ENCODE measurements at places on chromosomes 2 and 18. TPM values are rescaled to one million over a fixed set of nuclear protein-coding genes. Genes with fewer than 3 reads are reported as not detected.

- no peak for DNase-seq
These were observed 46.4 kb upstream of the ODC1 start for GRCh38 chr2:10494351-10495066.

The TRIM43 gene
- not detected for total RNA-seq

DNA sequence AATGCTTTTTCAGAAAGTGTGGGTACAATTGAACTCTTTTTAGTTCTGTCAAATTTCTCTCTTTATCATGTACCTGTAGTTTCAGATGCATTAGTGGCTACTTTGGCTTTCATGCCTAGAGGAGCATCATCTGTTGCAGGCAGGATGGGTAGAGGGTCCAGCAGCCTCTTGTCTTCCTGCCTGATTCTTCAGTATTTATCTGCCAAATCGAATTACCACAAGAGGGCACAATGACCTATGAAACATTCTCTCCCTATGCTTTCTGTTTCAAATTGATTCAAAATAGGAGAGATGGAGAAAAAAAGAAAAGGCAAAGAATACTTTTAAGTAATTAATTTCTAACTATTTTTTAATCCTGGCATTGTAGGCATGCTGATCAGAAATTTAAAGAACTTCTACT is 477.2 kb downstream of the TRIB2 start:
- peak; percentile 83 for DNase-seq

- DNase-seq: no peak
These were observed 8.8 kb upstream of the GBX2 start for GRCh38 chr2:236176951-236177350.

DNA sequence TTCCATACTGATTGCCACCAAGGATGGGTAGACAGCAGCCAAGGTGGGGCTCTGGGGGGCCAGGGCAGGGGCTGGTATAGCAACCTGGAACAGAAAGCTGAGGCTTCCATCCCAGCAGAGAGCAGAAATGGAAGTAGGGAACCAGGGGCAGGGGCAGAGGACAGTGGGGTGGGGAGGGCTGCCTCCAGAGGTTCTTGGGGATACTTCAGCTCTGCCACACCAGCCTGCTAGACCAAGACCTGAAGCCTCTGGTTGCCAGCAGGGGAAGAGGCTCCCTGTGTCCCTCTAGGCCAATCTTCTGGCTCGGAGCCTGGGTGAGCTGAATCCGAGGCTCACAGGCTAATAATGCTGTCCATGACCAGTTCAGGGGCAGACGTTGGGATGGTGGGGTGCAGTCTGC is 329.0 kb downstream of the DYSF start:
- DNase-seq: no peak

DNA sequence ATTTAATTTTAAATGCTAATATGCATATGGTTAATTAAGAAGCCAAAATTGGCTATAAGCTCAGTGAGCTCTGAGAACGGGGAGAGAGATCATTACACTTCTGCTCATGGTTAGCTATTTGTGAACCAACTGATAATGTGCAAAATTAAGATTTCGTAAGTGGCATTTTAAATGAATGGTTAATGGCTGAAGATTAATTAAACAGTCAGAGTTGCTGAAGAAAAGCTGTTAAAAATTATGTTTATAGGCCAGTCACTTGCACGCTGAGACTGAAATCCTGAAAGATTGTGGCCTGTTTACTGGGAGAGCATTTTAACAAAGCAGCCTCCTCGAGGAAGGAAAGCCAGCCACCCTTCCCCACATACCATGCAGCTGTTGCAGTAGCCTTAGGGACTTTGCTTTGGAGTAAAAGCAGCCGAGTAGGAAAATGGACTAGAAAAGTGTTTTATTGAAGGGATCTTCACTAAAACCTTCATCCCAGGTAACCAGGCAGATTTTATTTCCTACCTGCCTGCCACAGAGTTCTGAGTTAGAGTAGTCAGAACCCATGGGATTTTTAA is 218.8 kb upstream of the NRP2 start:
- DNase-seq: no peak

GRCh38 chr18:29512761-29513160 is 1335.8 kb upstream of the CDH2 start:
- DNase-seq: no peak

The NYAP2 gene
- total RNA-seq: 3.7 TPM

The CD8B gene
- total RNA-seq: 2.4 TPM

DNA sequence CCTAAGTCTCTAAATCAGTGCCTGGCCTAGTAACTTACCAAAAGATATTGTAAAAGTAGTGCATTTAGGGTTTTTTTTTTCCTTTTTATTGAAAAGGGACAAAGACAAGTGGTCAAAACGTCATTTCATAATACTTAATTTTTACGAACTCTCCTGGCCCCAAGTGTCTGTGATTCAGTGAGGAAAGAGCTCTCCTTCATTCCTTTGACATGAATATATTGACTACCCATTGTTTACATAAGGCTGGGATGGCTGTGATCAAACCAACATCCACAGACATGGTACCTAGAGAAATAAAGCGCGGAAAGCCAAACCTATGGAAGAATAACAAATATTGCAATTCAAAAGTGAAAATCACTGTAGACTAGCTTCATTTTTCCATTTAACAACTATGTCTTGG is 198.4 kb downstream of the BABAM2 start:
- no peak for DNase-seq

The ACMSD gene
- not detected for total RNA-seq

- DNase-seq: no peak
These were observed 158.7 kb downstream of the CLIP4 start for GRCh38 chr2:29273685-29274611.

DNA sequence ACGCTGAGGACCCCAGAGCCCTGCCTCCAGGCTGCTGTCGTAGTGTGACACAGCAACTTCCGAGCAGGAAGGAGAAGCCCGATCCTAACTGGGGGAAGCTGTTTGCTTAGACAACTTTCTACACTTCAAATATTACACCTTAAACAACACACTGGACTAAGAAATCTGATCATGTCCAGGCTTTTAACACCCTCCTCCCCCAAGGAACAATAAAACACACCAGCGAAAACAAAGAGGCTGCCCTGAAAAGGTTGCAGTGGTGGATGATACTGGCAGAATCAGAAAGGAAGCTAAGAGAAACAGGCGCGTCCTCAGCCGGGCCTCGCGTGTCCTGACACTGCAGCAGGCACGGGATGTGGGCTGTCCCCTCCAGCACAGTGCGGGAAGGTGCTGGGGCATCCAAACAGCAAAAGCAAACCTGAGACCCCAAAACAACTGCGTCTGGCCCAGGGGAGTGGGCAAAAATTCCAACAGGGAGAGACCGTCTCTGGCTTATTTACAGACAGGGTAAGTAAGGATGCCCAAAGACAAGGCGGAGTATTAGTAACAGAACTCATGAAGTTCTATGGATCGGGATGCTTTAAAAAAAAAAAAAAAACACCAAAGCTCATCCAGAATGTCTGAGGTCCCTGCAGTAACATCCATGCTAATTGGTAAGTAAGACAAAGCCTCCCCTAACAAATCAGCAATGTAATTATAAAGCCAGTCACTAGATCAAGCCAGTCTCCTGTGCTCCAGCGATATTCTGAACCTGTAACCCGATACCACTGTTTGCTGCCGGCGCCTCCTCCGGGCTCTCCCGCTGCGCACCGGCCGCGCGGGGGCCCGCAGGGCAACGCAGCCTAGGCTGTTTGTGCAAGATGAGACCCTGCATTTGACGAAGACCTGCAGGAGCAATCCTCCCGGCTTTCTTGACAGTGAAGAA is 9.0 kb downstream of the SERTAD2 start:
- DNase-seq: no peak

- DNase-seq: no peak
These were observed 303.5 kb downstream of the HRH4 start for GRCh38 chr18:24763765-24764513.

The LMAN2L gene
- total RNA-seq: 34.0 TPM

GRCh38 chr2:238158018-238158508 is 707 bp upstream of the ERFE start:
- no peak for DNase-seq

GRCh38 chr2:213151437-213152064 is at the start of gene IKZF2:
Gene IKZF2 (minus strand): TSS chr2:213151612. CDS start chr2:213148629, 2,983 bp downstream.
- peak; percentile 98 for DNase-seq

DNA sequence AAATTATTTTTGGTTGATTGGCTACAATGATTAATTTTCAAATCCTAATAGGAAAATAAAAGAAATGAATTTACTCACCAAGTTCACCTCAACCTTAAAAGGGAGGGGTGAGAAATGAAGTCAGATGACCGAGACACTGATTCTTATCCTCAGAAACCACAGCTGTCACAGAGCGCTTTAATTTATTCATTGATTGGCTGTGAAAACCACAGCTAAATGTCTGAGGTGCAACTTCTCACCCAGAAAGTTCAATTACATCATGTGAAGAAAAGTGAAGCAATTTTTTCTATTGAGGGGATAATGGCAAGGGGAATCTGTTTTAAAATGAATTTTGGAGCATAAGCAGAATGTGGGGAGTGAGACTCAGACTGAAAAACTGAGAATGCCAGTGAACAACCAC is 128.4 kb downstream of the RNF152 start:
- DNase-seq: no peak

DNA sequence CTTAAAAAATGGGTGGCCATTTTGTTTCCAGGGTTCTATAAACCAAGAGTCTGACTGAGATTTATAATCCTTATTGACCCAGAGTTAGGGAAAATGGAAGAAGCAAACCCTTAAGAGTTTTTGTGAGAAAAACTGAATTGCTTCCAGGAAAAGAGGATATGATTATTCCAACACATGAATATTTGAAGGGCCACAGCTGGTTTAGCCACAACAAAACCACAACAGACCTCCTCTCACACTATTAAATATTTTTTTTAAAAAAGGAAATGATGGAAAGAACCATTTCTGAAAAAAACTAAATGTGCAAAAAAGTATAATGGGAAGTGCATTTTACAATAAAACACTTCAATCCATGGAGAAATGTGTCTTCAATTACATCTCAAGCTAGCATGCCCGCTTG is 182.7 kb downstream of the ETAA1 start:
- DNase-seq: no peak

- DNase-seq: no peak
These were observed 178.7 kb downstream of the NCKAP5 start for GRCh38 chr2:133389569-133389968.

GRCh38 chr2:45983213-45983612 is 314.0 kb upstream of the EPAS1 start:
- DNase-seq: no peak

- peak; percentile 38 for DNase-seq
These were observed 10.0 kb downstream of the KLF7 start for GRCh38 chr2:207155516-207156444.

DNA sequence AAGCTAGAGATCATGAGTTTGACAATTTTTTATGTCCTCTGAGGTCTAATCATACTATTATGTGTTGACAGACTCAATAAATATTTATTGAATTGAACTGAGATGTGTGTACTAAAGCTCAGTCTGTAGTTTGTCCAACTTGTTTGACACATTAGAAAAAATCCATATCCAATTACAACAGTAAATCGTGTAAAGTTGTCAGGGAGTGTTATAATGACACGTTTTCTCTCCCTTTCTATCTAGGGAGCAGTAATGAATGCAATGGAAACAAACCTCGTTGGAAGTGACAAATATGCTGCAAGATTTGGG is 28.4 kb downstream of the ITGA4 start:
- no peak for DNase-seq

GRCh38 chr18:64882896-64883295 is 734.0 kb upstream of the LINC00305 start:
- no peak for DNase-seq

The ANKRD23 gene
- 5.6 TPM for total RNA-seq

Data from spinal cord (tissue), 10 donors.